Activated CD4-positive, alpha-beta T cell treated with anti-CD3 and anti-CD28 coated beads, Interleukin-2, amount 50 U/mL, for 48 hours (primary cell): ENCODE measurements at places on chromosomes 7 and 10.

- peak; percentile 66 for DNase-seq
Observed at GRCh38 chr7:149071641-149072437, 18.7 kb downstream of the ZNF786 start.

DNA sequence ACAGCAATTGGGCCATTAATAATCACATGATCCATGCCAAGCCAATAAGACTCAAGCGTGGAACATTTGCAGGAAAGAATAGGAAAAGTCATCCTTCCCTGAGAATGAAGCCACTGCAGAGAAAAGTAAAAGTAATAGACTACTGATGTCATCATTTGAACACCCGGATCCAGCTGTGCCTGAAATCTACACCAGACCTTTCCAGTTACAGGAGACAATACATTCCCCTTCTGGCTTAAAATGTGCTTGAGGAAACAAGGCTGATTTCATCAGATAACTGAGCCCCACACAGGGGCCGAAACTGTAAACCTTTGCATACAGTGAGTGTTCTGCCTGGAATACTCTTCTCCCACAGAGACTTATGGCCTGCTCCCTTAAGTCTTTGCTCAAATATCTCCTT, 232.8 kb downstream of the KCNMA1 start:
- no peak for DNase-seq

DNA sequence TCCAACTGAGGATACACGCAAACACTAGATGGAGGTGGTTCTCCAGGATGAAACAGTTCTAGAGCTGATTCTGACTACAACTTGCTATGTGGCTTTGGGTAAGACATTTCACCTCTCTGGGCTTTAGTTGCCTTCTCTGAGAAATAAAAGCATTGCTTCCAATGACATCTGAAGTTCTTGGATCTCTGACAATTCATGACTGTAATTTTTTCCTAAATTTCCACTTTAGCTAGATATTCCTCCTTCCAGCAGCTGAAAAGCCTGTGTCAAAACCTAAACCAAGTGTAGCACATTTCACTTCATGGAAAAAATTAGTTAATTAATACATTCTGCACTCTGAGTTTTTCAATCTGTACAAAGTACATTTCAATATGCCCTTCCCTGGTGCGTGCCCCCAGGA, 50.0 kb upstream of the ANK3 start:
- no peak for DNase-seq

DNA sequence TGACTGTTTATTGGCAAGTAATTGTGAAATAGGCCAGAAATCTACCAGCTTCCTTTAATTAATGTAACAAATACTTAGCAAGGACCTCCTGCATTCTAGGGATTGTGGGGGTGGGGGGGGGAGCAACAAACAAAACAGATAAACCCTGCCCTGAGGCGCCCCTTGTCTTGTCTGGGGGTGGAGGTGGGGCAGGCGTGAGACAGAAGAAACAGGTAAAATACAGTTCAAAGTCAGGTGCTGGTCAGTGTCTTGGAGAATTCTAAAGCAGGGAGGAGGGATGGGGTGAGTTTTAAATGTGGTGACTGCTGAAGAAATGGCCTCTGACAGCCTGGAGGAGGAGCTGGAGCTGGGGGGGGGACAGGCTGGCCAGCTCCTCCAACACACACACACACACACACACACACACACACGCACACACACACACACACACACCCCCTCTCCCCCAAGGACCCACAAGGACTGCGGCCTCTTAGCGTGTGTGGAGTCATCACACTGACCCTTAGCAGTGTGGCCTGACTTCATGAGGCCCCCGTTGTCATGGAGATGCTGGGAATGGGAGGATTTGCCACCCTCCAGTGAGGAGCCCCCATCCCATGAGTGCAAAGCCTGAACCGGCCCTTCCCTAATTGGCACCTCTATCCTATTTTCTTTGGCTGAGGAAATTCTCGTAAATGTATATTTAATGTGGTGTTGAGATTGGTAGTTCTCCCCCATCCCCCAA, 190.4 kb downstream of the MGMT start:
- DNase-seq, result no peak

DNA sequence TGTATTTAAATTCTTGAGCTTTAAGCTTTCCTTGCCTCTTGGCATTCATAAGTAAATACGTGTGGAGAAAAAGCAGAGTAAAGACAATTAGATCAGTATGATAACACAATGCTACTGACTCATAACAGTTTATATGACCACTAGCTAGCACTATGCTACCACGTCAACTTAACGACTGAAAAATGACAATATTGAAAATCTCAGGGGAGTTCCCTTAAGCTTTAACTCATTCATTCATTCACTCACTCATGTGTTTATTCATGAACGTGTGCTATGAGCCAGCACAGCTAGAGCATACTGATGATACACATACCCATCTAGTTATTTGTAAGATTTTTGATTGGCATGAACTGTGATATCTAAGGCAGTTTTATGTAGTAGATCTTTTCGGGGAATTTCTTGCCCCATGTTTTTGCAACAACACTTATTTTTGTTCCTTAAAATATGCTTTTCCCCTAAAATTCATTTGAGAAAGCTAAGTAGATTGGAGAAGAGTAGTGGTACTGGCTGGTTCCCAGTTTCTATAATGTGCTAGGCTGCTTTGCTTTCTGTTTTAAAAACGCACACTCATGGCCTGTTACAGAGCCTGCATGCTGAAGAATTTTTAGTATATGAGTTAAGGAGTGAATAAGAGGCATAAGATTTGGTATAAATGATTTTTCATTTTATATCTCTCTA, 57.4 kb upstream of the ACBD5 start:
- DNase-seq, result no peak

DNA sequence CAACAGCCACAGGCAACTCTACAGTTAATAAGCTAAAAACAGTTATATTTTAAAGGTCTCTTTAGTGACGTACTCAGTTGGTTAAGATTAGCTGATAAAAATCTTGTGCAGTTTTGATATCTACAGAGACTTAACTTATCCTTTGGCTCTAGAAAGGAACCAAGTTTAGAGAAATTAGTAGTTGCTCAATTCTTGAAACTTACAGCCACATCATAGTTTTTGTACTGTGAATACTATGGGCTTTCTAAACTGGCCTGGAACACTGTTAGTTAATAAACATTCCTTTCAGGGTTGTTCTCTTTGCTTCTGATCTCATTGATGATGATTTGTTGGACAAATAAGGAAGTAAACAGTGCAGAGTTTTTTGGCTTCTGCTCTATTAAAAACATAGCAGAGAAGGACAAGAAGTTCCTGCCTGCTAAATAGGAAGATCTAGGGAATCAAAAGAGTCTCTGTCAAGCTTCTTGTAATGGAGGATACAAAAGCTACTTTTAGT, 73.1 kb downstream of the MKLN1 start:
- DNase-seq, result no peak
